ENCODE measurements at places on chromosomes 12 and 14.

DNA sequence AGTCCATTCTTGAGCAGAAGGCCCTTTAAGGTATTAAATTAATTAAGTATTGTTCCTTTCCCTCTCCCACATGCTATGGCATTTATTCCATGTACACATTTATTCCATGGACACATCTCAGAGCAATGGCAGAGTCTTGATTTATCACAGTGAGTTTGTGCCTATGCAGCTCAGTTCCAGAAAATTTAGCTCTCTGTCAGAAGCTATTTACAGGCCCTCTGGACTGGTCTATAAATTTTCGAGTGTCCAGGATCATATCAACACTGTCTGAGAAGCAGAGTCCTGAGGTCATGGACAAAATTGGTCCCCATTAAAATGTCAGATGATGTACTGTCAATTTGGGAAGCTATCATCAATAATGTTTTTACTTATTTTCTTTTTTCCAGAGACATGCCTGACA lies 65.5 kb downstream of the TTC7B start:
- no peak for DNase-seq

GRCh38 chr14:104547310-104547997 lies 32.1 kb upstream of the C14orf180 start:
- no peak for DNase-seq

- DNase-seq, result no peak
Measured at GRCh38 chr12:95212586-95212985, 4.7 kb downstream of the FGD6 start.

- DNase-seq, result peak; percentile 89
Measured at GRCh38 chr12:47397664-47398281, 308.1 kb downstream of the RPAP3 start.

DNA sequence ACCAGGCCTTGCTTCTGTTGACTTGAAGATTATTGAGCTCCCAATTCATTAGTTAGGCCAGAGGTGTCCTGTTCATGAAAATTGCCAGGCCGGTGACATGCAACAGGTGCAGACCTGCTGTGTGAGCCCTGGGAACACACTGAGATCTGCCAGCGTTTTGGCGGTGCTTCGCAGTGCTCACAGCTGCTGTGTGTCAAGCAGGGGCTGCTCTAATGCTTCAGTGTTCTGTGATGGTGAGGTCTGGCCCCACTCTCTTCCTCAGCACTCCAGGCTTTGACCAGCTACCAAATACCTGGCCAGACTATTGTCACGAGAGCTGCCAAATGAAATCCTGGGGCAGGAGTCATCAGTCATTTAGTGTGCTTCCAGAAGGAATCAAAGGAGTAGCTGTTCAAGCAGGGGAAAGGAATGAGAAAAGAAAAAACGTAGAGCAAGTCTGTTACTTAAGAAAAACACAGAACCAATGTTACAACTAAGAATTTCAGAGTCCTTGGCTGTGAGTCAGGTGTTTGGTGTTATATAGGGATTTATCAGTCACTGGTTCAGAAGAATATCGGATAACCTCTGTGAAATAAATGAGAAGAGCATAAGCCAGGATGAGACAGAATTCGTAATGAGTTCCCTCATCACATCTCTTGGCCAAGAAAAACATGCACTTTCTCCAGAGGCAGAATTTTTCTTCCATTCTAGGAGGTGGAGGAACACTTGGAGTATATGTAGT lies 150.8 kb downstream of the FBXL14 start:
- DNase-seq, result no peak

DNA sequence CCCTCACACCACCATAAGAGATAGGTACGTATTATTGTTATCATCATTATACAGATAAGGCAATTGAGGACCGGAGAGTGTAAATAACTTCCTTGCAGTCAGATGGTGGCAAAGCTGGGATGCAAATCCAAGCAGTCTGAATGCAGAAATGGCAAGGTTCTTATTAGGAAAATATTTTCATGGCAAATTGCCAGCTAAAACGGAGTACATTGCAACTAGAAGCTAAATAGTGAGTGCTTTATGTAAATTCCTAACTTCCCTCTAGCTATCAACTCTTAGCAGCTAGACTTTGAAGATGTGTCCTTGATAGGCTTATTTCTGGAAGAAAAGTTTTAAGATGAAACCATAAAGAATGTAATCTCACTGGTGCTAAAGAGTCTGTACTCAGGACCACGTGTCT lies 323.9 kb upstream of the DIO2 start:
- DNase-seq, result no peak

DNA sequence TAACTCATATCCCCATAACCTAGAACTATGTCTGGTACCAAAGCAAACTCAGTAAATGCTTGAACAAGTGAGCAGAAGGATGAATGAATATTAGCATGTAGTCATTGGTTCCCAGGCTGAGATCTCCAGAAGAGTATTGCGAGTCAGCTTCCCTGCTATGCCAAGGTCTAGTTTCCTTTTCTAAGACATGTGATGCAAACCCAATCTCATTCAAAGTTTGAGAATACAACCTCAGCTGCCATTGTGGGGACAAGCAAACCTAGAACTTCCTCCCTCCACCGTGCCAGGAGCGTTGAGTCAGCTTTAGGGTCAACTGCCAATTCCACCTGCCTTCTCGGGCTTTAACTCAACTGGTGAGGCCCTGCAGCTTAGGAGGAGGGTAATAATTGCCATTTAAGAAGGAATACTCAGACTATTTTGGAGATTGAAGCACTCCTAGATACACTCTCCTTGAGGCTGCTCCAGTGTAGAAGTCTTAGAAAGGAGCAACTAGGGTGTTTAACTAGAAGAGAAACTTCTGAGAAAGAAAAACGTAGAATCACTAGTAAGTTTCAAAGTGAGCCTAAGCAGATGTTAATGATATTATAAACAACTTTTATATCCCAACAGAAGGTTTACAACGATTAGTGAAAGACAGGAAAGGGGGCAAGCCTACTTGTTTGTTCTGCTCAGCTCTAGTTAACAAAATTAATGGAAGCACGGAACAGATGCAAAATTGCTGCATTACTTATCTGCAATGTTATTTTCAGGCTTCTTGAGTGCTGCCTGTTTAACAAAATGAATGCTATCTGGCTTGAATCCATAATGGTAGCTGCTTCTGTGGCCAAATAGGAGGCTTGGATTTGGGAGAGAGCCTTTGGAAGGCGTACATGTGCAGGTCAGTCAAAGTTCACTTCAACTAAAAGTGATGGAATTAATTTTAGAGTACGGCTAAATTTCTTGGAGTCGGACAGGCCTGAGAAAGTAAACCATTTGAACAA lies 96.9 kb downstream of the HELB start:
- no peak for DNase-seq

- no peak for DNase-seq
Measured at GRCh38 chr14:104578321-104578720, 1.2 kb upstream of the C14orf180 start.

GRCh38 chr12:90622431-90622830 lies 332.5 kb downstream of the CCER1 start:
- DNase-seq, result no peak

DNA sequence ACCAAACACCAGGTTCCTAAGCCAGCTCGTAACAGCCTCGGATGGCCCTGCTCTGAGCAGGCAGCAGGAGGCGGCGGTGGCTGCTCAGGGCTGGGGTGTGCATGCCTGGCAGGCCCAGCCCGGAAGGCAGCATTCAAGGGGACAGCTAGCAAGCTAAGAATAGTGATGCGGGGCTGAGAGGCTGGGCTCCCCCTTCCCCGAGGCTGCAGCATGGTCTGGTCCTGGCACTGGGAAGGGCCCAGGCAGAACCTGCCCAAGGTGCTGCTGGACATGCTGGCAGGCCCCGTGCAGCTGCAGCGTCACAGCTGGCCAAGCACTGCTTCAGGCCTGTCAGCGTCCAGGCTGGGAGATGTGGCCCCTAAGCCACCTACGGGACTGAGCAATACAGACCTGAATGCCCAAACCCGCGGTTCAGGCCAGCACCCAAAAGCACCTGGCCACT lies 26.4 kb upstream of the NUDT14 start:
- no peak for DNase-seq

GRCh38 chr12:96441816-96442215 lies 41.6 kb upstream of the CDK17 start:
- DNase-seq, result no peak

DNA sequence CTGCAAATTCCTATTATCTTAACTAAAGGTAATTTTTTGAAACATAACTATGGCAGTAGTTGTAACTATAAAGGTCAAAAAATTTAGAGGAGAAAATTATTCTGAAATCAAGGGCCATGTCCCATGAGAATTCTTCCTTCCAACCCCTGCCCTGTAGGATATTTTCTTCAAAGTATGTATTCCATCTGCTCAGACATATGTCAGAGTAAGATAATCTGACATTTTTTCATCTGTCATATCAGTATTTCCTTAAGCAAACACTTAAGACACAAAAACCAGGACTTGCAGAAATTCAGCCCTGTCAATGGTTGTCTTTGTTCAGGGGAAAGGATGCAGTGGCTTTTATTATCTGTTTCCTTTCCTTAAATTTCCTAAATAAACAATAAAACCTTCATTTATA lies 36.3 kb downstream of the ACSS3 start:
- DNase-seq, result no peak

DNA sequence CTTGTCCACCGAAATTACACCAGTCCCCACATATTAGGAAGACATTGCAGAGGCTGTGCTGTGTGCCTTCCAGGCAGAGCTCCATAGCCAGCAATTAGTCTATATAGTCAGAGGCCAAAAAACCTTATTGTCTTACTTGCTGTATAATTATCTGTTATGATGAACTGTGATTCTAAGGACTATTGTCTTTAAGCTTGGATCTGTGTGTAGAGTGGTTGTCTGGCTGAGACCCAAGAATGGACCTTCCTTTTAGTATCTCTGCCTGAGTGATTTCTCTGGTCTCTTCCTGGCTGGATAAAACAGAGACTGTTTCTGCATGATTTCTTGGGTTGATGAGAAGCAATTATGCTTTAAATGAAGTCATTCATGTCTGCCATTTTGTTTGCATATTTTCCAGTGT lies 465.3 kb downstream of the PRKD1 start:
- DNase-seq, result no peak

DNA sequence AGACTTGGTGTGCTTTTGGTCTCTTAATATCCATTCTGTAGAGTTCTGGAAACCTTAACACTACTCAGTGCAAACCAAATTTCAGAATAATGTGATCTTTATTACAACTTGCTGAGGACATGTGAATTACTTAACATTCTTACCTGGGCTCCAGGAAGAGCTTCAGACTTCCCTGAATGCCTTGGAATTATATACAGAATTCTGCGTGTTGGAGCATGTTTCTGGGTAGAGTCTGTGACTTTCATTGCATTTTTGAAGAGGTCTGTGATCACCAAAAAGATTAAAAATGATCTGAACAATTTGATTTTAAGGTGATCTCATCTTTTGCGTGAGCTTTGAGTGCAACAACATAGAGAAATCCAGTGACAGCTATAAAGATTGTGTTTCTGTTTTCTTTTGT lies 35.4 kb downstream of the ZDHHC17 start:
- DNase-seq, result no peak

GRCh38 chr14:25150934-25151790 lies 101.2 kb upstream of the STXBP6 start:
- peak; percentile 64 for DNase-seq

- no peak for DNase-seq
Measured at GRCh38 chr14:89445273-89445973, 28.4 kb upstream of the FOXN3 start.

DNA sequence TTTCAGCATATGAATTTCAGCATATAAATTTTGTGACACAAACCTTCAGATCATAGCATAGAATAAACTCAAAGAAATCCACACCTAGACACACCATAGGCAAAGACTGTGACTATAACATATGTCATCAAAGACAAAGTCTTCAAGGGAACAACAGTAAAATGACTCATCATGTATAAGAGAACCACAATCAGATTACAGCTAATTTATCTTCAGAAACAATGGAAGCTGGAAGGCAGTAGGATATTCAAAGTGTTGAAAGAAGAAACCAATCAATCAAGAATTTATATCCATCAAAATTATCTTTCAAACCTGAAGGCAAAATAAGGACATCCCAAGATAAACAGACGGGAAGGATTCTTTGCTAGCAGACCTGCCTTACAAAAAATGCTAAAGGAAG lies 29.0 kb downstream of the DLK1 start:
- DNase-seq, result no peak

DNA sequence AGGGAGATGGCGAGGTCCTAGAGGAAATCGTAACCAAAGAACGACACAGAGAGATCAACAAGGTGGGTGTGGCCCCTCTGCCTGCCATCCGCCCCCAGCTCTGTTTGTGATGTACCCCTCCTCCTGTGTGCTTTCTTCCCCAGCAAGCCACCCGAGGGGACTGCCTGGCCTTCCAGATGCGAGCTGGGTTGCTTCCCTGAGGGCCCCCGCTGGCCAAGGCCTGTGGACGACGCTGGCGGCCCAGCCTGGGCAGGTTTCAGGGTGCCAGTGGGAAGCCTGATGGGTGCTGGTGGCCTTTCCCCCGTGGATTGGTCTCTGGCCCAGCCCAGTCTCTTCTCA lies 2.0 kb downstream of the ARL6IP4 start:
- DNase-seq, result no peak

DNA sequence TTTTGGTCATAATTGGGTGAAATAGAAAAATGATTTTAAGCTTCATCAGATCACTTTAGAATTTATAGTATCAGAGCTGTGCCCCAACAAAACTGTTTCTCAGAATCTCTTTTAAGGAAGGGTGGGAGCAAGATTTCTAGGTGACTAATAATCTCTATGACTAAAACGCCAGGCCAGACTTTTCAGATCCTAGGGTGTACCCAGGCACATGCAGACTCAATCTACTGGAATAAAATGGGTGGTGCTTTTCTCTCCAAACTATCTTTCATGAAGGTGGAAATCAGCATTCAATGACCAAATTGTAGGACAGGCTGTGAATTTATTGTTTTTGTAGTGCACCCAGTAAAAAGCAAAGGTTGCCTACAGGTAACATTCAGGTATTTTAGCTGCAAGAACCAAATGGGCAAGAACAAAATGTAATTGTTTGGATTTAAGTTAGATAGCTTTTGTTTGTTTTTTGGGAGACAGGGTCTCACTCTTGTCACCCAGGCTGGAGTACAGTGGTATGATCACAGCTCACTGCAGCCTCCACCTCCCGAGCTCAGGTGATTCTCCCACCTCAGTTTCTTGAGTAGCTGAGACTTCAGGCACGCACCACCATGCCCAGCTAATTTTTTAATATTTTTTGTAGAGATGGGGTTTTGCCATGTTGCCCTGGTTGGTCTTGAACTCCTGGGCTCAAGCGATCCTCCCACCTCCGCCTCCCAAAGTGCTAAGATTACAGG lies 49.5 kb downstream of the PPP2R5C start:
- DNase-seq, result peak; percentile 5

GRCh38 chr12:42892702-42893551 lies 303.4 kb upstream of the PRICKLE1 start:
- no peak for DNase-seq

DNA sequence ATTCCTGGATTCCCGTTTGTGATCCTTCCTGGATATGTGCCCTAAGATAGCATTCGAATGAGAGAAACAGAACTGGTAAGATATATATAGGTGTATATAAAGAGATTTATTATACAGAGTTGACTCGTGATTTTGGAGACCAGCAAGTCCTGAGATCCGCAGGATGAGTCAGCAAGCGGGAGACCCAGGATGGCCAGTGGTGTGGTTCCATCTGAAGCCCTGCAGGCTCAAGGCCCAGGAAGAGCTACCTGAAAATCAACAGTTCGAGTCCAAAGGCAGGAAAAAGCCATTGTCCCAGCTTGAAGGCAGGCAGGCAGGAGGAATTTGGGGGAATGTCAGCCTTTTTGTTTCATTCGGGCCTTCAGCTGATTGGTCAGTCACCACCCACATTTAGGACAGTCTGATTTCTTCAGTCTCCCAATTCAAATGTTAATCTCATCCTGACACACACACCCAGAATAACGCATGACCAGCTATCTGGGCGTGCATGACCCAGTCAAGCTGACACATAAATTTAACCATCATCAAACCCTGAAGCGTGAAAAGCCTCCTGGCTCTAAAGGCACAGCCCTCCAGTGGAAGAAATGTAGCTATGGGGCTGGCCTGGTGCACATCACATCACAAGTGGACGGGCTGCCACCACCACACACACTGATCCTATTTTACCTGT lies 44.3 kb downstream of the TUNAR start:
- DNase-seq, result no peak
